Right ventricle myocardium superior (tissue), 1 donor: ENCODE measurements at places on chromosomes 2 and 18. TPM values are rescaled to one million over a fixed set of nuclear protein-coding genes. Genes with fewer than 3 reads are reported as not detected.
A peak's percentile ranks its signal among the peaks of the same experiment; 100 is the strongest.

DNA sequence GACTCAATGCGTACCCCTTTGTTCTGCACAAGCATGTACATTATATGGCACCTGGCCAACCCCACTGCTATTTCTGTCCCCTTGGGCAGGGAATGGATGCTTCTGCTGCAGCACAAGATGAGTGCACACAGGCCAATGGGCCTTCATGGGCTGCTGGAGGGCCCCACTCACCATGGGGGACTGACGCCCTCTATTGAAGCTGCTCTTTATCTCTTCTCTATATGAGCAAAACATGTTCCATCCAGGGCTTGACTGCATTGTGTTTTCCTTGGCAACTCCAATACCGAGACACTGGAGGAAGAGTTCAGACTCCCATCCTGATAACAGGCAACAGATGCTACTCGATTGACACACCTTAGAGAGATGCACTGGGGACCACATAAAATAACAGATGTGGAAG is 251.6 kb upstream of the NCKAP5 start:
- no peak for DNase-seq

GRCh38 chr2:27946530-27947060 is 56.1 kb downstream of the BABAM2 start:
- DNase-seq, result no peak

DNA sequence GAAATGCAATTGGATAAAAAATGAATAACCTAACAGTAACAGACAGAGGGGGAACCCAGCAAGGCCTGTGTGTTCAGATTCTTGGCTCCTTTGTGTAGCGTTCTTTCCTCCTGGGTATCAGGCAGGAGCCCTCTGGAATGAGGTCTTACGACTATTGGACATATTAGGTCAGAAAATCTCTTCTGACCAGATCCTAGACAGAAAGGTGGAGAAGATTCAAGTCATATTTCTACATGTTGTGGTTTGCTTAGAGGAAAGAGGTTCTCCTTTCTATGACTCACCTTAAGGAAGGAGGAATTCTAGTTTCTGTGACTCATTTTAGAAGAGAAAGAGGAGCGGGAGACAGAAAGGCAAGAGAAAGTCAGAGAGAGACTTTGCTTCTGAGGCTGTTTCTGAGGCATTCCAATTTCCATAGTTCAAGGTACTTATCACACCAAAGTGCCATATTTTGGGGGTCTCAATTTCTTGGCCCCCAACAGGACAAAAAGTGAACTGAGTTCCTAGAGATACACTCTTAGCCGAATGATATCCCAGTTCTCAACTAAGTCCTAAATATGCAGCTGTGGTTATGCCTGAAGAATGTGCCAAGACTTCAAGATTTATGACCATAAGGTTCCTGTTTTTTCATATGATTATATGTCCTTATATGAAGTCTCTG is 618.6 kb downstream of the ZEB2 start:
- DNase-seq, result no peak

GRCh38 chr2:216319771-216320170 is 52.5 kb downstream of the MARCHF4 start:
- DNase-seq, result no peak

DNA sequence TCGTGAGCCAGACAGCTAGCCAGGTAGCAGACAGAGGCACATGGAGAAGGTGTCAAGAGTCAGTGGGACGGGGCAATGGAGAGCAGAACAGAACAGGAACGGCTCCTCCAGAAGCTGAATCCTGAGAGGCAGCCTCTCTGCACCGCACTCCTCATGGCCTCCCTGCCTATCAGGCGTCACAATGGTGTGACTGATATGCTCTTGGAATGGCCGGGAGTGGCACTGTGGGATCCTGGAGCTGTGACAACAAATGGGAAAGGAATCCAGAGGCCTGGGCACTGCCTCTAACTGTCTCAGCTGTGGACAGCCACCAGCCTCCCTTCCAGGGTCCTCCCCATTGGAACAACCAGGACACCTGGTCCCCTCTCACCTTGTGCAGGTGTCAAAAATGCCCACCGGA is 89.1 kb upstream of the ID2 start:
- DNase-seq, result peak; percentile 42

DNA sequence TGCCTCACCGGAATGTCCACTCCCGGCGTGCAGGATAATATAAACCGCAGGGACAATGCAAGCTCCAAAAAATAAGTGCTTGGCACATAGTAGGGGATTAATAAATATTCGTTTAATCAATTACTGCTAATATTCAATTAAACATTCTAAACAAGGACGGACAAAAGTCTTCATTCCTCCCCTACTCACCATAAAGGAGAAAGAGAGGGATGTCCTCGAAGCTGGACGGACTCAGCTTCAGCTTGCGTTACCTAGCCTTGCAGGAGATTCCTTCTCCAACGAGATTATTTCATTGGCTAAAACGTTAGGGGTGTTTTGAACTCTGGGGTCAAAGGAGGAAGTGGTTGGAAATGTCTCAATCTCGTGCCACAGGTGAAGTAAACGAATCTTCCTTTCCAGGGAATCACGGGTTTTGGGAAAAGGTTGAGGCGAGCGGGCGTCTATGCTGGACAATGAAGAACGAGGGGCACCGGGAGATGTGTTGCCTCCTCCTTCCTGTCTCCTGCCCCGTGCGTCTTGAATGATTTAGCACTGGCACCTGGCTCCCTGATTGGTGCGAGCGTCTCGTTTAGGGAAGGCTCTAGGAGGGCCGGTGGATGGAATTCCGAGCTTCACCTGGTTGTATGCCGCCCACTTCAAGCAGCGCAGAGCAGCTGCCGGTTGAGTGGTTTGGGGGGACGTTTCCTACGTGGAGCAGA is 2.0 kb upstream of the GAD1 start:
- DNase-seq, result no peak

DNA sequence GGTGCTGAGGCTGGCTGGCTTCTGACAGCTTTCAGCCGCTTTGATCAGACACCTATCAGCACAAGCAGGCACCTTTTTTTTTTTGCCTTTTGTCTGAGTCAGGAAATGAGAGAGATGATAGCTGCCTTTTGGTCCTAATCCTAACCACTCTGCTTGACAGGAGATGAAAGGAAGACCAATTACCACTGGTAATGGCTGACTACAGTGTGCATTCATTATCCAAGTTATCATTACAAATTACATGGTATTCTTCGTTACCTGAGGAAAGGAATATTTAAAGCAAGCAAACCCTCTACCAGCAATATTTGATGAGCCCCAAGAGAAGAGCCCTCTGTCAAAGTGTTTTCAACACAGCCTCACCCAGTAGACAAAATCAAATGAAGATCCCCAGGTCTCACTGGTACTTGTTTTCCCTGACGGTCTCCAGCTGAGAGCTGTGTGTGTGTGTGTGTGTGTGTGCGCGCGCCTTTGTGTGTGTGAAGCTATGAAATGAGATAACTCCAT is 925.7 kb downstream of the DCDC2C start:
- no peak for DNase-seq

GRCh38 chr2:200615247-200615646 is 29.4 kb downstream of the AOX1 start:
- no peak for DNase-seq

- no peak for DNase-seq
Observed at GRCh38 chr2:37641582-37642171, 29.8 kb downstream of the CDC42EP3 start.

DNA sequence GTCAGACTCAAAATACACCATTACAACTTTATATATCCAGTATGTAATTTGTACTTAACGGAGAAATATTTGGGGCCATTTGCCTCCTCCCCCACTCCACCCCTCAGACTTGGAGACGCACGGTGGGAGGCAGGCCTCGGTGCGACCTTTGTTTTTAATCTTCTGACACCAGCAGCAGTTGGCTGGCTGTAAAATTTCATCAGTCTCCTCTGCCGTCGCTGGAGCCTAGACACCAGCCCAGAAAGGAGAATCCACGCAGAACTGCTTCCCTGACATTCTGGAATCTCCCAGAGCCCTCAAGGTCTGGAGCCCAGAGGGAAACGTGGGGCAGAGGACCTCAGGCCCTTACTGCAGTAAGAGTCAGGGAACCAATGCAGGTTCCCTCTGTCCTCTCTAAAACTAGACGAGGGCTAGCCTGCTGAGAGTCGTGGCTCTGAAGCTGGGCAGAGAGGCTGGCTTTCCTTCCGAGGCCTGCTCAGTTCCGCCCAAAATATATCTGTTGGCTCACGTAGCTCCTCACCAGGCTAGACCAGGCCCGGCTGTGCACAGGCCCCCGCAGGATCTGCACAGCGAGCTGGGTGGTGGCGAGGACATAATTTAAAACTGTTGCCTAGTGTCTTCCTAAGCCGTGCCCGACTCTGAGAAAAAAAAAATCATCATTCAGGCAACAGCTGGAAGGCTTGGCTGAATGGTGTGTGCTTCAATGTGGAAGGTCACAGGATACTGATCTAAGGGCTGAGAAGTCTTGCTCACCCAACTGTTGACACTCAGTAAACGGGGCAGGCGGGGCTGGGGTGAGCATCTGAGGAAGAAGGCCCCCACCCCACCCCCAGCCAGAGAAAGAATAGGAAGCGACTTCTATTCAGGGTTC is 40.4 kb downstream of the EN1 start:
- no peak for DNase-seq

DNA sequence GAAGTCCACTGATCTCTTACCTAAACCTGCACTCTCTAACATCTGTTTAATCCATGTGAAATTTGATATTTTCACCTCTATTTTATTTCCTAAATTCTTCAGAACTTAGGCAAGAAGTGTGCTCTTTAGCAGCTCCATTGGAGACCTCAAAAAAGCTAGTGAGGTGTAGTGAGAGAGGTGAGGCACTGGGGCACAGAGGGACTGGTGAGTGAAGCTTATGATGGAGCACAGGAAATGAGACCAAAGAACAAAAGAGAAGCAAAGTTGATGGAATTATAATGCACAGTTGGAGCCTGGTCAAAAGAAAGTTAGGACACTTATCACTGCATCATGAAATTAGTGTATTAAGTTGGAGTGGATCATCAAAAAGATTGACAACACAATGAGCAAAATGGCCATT is 1050.7 kb upstream of the NRXN1 start:
- DNase-seq, result no peak

DNA sequence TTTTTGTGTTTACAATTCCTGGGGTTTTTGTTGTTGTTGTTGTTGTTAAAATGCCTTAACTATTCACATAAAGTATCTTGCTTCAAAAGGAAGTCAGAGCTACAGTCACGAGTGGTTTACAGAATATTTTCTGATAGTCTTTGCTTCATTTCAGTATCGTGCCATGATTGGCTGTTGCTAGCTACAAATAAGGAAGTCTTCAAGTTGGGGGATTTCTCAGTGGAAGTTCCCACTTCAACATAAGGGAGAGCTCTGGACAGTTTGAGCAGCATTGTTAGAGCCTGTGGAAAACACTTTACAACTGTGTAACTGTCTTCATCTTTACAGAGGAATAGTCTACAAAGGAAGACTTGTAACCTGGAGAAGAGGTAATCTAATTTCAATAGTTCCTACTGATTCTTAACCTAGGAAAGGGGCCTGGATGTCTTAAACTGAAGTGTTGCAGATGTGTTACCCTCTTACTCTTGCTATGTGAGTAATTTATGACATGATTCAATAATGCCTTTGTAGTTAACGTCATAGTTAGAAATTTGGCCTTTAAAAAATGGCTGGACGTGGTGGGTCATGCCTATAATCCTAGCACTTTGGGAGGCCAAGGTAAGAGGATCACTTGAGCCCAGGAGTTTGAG is 23.4 kb upstream of the TANK start:
- DNase-seq, result no peak

The ALPG gene
- total RNA-seq, result not detected

DNA sequence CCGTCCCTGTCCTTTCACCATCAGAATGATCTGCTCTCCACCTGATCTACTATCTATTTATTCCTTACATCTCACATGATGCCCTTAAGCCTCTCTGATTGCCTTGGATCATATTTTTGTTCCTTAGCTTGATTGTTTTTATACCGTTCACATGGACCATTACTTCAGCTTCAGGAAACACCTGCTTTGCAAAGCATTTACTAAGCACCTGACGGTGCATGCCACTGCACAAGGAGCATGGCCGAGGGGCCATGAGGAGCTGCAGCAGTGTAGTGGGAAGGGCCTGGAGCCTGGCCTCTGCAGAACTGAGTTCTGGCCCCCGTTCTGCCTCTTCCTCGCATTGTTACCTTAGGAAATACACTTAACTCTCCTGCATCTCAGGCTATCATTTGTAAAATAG is 124.1 kb upstream of the NDUFV2 start:
- DNase-seq, result no peak

The SNTG2 gene
- 0.73 TPM for total RNA-seq

GRCh38 chr2:208163489-208163888 is at the start of gene CRYGA:
CRYGA (minus strand) TSS chr2:208163589; CDS start chr2:208163556, 33 bp downstream.
- DNase-seq, result no peak

DNA sequence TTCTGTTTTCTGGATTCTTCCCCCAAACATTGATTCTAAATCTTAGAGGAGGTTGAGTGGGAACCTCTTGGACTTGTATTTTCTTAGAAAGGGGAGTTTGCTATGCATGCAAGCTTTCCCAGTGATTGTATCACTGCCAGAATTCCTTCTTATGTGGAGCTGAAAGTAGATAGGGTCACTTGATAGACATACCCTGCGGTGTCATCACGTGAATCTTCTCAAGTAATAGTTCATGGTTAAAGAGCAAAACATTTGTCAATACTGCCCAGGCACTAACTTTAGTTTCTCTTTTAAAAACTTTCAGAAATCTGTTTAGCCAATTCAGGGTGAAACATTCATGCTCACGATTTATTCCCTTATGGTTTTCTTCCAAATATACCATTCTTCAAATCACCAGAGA is 6.4 kb downstream of the PMAIP1 start:
- no peak for DNase-seq

GRCh38 chr2:238802957-238803356 is 44.9 kb upstream of the TWIST2 start:
- no peak for DNase-seq

- DNase-seq, result no peak
Observed at GRCh38 chr18:35716169-35716831, 134.8 kb downstream of the GALNT1 start.

The CXCR2 gene
- 0.89 TPM for total RNA-seq

- DNase-seq, result no peak
Observed at GRCh38 chr2:166234112-166234846, 106.5 kb upstream of the SCN1A start.

- no peak for DNase-seq
Observed at GRCh38 chr2:120605231-120605935, 130.3 kb upstream of the GLI2 start.

DNA sequence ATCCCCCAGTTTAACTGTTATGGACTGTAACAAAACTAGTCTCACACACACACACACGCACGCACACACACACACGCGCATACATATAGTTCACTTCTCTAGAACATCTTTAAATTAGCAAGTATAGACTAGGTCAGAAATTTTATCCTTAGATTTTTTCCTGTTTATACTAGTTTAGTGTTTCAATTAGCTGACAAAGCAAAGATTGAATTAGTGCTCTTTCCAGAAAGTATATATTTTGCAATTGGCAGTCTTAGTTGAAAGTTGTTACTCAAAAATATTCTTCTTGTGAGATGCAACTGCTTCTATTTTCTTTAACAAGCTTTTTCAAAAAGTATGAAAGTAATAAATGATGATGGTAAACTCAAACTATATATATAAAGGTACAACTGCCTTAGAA is 22.5 kb downstream of the PLEKHA3 start:
- no peak for DNase-seq
